ENCODE measurements at places on chromosomes 7 and 10.
A peak's percentile ranks its signal among the peaks of the same experiment; 100 is the strongest.

DNA sequence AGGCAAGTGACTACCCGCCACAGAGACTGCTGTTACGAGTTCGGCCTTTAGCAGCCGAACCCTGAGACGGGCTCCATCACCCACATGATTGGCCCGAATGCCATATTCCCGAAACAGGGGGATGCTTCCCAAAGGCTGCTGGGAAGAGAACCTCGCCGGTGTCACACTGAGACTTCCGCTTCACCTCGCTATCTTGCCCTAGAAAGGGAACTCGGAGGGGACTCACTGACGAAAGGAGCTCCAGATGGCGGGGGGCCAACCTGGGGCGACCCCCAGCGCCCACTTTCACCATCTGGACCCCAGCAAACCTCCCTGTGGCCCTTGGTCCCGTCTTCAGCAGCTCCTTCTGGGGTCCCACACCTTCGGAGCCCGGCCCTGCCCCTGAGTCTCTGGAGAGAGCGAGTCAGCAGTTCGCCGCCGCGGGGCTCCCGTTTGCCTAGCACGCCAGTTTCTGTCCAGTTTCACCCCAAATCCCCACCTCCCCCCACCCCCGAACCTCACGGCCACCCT, 529 bp downstream of the HPS1 start:
- no peak for DNase-seq

- DNase-seq = no peak
Measured at GRCh38 chr10:56836659-56837058, 475.6 kb upstream of the ZWINT start.

- no peak for DNase-seq
Measured at GRCh38 chr7:11768263-11768662, 63.7 kb downstream of the THSD7A start.

- DNase-seq = no peak
Measured at GRCh38 chr7:33719059-33719581, 186.2 kb upstream of the BMPER start.

DNA sequence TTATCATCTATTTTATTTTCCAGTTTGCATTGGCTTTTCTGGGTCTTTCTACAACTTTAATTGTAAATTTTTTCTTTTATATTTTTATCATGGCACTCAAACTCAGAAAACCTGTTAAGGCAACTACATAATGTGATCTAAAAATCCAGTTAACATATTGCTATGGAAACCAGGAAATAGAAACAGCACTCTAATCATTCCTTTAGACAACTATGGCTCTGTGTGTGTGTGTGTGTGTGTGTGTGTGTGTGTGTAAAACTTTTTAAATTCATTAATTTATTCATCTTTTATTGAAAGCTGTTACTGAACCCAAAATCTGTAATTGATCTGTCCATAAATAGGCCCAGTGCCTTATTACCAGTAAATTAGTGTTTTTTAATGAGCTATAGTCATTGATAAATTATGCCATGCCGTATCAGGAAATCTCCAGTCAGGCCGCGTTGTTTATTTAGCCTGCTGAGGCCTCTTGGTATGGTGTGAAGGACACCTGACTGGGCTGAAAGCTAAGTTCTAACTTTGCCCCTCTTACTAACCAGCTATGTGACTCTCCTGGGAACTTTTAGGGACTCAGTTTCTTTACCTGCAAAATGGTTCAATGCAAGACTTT, 1.5 kb upstream of the MET start:
- no peak for DNase-seq

DNA sequence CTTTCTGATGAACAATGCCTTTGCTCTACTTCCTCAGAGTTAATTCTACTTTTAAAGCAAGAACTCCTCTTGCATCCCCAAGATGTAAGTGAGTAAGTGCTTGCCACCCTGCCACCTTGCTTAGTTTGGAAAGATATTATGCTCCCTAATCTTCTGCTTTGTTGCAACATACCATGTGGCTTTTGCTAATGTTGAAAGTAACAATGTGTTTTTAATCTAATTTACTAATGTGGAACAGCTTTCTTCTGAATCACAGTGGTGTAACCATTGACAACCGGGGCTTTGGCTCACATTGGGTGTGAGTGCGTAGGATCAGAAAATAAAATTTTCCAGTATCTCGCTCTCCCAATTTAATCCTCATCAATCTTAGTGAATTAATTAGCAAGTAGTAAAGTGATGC, 254.1 kb upstream of the PTER start:
- DNase-seq = no peak

GRCh38 chr10:3827768-3828403, 42.9 kb upstream of the KLF6 start:
- no peak for DNase-seq

- DNase-seq = no peak
Measured at GRCh38 chr10:102814453-102814871, 22.8 kb downstream of the CYP17A1 start.

DNA sequence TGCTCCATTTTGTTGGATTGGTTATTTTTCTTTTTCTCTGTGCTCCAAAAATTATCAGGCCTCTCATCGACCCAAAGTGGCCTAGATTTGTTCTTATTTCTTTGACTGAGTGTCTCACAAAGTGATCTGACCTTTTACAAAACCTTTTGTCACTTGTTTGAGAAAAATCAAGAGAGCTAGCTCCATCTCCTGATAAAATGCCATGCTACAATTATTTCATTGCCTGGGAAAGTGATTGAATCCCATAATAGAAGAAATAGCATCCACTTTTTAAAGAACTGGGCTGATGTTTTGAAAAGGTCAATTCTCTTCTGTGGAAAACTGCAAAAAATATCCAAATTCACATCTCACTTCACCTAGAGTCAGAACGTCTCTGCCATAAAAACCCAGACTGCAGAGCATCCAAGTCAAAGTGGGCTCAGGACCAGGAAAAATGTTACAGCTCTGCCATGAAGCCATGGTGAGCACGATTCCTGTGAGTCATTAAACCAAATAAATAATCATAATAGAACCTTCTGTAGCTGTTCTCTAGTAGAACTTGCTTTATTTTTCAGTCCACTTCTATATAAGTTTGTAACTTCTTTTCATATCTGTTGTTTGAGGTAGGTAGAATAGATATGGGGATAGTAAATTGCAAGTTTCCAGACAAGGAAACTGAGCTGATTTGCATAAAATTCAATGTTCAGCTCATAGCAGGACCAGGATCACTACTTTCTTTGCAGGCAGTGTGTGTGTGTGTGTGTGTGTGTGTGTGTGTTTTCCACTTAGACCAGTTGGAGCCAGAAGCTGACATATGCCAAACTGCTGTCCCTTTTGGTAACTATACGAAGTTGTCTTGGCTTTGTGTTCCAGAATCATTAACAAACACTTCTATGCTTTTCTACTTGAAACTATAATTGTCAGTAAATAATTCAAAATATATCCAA, 632.5 kb upstream of the ANKRD30A start:
- DNase-seq = peak; percentile 32

- DNase-seq = no peak
Measured at GRCh38 chr10:70499836-70500167, 21.2 kb downstream of the PALD1 start.

GRCh38 chr10:43596546-43596945, 9.7 kb upstream of the ZNF485 start:
- DNase-seq = no peak

DNA sequence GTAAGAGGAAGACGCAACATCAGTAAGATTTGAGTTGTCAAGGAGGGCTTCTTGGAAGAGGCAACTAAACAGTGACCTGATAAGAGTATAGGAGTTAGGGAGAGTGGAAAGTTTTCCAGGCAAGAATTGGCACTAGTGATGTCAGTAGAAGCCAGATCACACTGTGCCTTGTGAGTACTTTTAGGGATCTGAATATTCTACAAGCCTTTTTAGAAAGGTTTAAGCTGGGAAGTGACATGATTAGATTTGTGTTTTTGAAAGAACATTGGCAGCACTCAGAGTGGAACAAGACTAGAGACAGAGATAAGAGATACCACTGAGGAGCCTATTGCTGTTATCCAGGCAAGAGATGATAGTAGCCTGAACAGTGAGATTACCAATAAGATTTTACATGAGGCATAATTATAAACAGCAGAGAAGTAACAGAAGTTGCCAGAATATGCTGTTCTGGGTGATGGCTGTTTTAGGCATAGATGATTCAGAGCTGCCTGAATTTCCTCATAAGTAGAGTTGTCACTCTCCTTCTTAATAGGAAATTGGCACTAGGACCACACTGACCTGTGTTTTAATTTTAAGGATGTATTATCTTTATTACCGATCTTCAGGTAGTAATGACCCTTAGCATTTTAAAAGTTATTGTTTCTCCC, 45.6 kb downstream of the NHLRC2 start:
- DNase-seq = no peak

- DNase-seq = no peak
Measured at GRCh38 chr7:132666071-132666773, 90.0 kb upstream of the PLXNA4 start.

GRCh38 chr7:157692460-157693011, 355.7 kb downstream of the DNAJB6 start:
- no peak for DNase-seq

DNA sequence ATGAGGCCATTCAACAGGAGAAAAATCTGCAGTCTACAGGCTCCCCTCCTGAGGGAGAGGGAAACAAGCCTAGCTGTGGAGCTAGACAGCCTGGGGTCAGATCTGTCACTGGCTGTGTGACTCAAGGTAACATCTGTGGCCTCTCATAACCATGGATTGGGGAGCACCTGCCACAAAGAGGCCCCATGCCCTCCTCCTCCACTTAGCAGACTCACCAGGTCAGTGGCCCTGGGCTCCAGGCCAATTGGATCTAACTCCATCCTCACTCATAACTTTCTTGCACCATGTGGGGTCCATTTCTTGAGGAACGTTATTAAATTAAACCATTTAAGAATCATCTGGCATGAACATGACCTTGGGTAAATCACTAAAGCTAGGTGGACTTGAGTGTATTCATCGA, 1.8 kb downstream of the GDF10 start:
- DNase-seq = no peak

GRCh38 chr10:74738985-74739567, 87.3 kb upstream of the KAT6B start:
- no peak for DNase-seq

DNA sequence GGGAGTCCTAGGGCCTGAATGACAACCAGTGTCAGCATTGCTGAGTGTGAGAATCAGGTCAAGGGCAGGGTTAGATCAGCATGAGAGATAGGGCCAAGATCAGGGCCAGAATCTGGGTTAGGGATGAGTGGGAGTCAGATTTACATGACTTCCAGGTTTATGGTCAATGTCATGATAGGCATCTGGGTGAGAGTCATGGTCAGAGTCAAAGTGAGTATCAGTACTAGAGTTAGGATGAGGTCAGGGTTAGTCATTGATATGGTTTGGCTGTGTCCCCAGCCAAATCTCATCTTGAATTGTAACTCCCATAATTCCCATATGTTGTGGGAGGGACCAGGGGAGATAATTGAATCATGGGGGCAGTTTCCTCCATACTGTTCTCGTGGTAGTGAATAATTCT, 12.3 kb downstream of the MRPS24 start:
- DNase-seq = no peak

DNA sequence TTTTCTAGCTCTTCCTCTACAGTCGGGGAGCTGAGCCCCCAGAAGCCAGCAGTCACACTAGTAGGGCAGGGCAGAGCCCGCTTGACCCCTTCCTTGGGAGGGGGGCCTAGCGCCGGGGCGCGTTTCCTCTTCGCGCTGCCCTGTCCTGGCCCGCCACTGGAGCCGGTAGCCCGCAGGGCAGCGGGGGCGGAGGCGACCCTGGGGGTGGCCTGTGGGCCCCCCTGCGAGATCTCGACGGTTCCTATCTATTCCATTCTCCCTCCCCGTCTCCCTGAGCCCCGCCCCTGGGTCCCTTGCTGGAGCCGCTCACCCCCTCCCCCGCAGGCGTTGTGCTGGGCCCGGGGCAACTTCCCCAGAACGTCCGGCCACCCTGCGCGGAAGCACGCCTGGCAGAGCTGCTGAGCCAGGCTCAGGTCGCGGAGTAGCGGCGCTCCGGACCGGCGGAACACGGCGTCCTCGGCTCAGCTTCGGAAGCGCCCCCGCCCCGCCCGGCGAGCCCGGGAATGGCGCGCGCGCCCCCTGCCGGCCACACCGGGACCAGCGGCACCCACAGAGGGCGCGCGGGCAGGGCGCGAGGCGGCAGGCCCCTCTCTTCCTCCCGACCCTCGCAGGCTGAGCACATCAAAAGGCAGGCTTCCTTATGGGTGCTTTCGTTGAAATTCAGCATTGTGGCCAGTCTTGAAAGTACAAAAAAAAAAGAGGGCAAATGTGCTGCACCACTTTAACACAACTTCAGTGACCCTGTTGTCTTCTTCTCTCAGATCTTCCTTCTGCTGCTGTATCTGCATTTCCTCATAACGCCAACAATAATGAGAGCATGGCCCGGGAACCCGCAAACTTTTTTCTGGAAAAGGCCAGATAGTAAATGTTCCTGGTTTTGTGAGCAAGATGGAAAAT, 327.6 kb downstream of the TNS3 start:
- peak; percentile 15 for DNase-seq

GRCh38 chr10:110263164-110263563, 41.6 kb downstream of the SMNDC1 start:
- no peak for DNase-seq

- no peak for DNase-seq
Measured at GRCh38 chr7:12174931-12175330, 36.2 kb upstream of the TMEM106B start.

- DNase-seq = peak; percentile 21
Measured at GRCh38 chr10:123967626-123968243, 76.1 kb upstream of the CPXM2 start.

DNA sequence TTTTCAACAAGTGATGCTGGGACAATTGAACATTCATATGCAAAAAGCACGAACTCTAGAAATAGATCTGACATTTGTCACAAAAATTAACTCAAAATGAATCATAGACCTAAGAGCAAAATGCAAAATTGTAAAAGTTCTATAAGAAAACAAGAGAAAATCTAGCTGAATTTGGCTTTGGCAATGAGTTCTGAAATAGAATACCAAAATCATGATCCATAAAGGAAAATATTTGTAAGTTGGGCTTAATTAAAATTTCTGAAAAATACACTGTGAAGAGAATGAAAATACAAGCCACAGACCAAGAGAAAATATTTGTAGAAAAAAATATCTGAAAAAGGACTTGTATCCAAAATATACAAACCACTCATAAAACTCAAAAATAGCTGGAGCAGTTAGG, 698.8 kb upstream of the CELF2 start:
- DNase-seq = no peak

All from kidney glomerular epithelial cell (primary cell).